ENCODE measurements at places on chromosomes 5 and 9.

DNA sequence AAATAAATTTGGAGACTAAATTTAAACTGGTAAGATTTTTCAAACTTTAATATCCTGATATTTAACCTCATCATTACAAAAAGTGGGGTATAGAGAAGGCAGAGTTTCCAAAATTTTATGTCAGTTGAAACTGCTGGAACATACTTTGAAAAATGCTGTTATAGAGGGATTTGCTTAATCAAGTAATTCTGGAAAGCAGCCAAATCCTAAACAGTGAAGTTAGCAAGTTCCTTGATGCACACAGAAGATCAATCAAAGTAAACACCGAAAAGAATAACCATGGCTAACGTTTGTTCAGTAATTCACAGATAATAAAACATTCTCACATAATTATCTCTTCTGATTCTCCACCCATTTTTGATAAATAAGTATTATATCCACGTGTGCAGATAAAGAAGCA lies 8.1 kb upstream of the PRR16 start:
- no peak for DNase-seq

- no peak for DNase-seq
These were observed 106.4 kb downstream of the CACNA1B start for GRCh38 chr9:137984005-137984404.

- DNase-seq = no peak
These were observed 1.2 kb downstream of the SCAMP1 start for GRCh38 chr5:78361631-78361993.

DNA sequence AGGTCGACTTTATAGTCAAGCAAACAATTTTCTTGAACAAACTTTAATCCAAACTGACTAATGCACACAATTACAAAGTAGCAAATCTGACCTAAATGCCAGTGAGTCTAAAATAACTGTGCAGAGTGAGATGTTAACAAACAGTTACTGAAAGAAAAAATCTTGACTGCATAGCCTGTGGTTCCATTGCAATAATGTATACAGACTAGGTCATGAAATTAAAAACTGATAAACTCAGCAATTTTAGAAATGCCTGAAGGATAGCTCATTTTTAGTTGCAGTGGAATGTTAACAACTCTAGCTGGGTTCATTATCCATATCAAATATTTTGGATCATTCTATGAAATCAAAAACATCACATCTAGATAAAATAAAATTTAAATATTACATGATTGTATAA lies 73.4 kb upstream of the CDH12 start:
- DNase-seq = no peak

DNA sequence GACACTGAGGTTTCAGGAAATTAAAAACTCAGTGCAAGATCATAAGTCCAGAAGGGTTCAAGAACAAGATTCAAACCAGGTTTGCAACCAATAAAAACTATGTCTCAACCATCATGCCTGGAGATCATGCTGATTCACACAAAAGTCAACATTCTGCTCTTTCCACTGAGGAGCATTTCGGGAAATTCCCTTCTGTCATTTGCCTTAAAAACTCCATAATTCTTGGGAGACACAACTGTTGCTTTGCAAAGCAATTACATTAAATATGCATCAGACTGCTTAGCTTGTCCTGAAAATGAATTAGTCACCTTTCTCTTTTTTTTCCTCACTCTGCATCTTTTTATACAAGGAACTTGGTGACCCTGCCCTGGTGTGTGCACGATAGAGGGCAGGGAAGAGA lies 275.9 kb upstream of the ZNF462 start:
- no peak for DNase-seq

GRCh38 chr5:27619982-27620381 lies 581.6 kb upstream of the CDH9 start:
- no peak for DNase-seq

DNA sequence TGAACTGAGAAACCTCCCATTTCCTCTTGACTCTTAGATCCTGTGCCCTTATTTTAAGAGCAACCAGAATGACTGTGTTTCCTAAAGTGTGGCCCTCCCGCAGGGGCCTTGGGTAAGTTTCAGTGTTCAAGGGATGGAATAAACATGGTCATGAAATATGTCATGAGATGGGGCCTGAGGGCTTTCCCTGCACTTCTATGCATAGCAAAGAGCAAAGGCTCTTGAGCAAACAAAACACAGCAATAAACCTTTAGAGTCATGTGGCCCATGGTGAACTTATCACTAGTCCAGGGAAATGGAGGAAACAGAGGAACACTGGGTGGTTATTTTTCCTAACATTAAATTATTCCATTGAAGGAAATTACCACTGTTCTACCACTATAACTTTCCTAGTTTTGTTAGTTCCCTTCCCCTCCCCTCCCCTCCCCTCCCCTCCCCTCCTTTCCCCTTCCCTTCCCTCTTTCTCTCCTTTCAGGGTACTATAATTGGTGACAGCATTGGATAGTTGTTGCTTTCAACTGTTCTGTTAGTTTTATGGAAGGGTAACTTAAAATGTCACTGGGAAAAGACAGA lies 72.4 kb downstream of the CTSL start:
- no peak for DNase-seq

DNA sequence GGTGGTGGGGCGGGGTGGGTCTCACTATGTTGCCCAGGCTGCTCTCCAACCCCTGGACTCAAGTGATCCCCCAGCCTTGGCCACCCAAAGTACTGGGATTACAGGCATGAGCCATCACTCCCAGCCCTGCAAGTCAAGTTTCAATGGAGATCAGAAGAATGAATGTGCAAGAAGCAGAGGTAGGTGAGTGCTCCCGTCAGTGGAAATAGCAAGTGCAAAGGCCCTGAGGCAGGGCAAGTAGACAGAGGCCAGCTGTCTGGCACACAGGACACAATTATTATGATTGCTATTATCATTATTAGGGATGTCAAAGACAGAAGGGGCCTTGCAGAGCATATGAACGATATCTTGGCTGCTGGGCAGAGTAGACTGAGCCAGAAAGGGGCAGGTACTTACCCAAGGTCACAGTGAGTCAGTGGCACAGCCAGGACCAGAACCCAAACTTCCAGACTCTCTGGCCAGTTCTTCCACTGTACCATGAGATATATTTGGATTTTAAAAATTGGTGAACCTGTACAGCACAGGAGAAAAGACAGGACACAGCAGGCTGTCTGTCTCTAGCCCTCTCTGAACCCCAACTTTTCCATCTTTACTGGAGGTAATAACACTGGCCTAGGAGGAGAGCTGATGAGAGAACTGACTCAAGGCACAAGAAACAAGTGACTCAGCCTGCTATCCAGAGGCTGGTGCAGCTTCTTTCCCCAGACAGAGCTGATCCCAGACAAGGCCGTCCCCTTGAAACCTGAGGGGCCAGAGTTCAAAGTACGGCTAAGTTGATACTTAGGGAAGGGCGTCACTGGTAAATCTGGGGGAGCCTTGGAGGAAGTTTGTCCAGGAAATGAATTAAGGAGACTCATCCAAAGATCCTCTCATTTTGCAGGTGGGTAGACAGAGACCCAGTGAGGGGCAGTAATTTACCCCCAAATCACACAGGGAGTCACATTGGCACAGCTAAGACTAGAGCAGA lies 1.4 kb downstream of the HDHD3 start:
- DNase-seq = no peak

DNA sequence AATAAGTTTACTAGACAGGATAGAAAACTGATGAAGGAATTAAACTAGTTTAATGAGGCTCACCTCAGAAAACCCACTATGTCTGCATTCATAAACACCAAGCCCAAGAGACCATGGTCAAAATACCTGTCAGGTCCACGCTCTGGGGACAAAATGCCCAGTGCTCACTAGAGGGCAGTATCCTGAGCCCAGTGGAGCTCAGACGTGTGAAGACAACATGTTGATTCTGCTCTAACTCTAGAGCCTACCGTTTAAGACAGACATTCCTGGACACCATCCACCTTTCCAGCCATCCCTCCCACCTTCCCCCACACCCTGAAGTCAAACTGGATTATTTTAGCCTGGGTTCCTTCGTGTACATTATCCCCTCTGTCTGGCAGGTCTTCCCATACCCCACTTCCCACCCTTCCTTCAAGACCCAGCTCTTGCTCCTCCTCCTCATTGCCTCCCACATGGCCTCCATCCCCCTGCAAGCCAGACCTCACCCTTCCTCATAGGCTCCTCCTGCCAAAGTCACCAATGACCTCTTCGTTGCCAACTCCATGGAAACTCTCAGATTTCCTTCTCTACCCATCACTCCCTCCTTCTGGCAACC lies 142.3 kb upstream of the FSTL4 start:
- DNase-seq = no peak

DNA sequence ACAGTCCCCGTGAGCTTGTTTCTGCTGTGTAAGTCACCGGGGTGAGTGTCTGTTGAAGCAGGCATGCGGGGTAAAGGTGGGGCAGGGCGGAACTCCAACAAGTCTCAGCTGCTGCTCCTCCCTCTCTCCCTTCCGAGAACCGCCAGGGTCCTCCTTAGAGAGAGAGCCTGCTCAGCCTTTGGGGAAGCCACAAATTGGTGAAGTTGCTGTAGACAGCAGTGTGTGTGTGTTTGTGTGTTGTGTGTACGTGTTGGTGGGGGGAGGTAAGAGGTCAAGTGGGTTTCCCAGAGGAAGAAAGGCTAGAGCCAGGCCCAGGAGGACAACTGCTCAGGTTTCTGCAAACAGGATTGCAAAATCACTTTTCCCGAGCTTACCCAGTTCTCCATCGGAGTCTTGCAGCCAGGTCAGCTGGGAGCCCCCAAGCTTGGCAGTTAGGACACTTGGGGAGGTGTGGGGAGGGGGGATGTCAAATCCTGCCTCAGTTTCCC lies 38.9 kb upstream of the DAB2IP start:
- DNase-seq = no peak

DNA sequence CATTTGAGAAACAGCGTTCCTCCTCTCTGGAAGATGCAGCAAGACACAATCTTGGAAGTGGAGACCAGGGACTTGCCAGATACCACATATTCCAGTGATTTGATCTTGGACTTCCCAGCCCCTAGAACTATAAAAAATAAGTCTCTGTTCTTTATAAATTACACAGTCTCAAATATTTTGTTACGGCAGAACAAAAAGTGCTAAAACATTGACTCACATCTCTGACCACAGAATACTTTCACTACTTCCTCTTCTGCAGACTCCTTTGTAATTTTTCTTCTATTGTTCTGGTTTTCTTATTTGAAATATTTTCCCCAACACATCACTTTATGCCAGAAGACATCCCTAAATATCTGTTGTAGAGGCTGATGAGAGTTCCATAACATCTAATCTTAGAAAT lies 706.1 kb upstream of the CDH18 start:
- DNase-seq = no peak

DNA sequence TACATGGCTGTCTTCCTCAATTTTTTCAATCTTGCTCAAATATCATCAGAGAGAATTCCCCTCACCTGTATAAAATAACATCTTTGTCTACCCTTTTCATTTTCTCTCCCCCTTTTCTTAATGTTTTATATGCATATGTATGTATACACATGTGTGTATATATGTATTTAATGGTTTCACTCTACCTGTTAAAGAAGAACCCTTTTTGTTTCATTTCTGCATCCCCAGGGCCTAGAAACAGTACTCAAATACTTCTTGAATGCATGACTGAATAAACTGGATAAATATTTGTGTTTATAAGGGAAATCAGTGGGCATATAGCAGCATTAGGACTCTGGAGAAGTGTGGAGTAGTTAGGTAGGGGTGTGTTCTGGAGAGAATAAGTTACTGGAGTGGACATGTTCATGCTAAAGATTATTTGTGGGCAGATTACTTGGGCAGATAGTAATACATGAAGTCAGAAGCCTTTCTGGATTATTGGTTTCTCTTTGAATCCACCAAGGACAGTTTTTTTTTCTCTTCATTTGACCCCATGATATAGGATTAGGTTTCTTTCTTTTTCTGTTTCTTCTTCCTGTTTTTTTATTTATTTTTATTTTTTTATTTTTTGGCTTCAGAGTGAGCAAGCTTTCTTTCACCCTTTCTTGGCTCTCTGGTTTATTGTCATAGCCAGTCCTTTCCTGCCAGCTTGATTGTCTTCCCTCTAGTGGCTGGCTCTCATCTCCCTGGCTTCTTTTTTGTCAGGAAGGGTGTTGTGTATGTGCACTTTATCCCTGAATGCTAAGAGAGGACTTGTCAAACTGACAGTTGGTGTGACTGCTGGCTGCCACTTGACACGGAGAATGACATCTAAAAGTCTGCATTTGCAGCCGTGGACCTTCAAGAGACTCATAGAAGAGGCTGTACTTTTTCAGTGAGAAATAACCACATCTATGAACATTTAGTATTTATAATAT lies 89.3 kb downstream of the ZCCHC7 start:
- DNase-seq = no peak

DNA sequence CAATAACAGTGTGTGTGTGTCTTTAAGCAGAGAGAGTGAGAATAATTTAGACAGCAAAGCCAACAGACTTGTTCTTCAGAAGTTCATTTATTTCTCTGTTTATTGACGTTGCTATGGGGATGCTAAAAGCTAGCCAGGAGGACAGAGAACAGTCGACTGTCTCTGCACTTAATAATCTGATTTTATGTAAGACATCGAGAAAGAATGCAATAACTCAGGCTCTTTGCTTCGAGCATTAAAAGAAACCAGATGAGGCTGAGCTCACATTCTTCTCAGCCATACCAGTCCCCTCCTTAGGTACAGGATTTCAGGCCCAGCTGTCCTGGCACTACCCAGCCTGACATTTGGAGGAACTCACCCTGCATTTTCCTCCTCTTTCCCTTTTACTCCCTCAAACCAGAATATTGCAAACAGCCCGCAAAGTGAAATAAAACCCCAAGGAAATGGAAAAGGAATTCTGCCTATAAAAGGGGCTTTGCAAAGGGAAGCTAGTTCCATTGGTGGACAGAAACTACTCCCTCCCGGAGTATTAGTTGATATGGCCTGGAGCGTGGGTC lies 44.5 kb upstream of the DPYSL3 start:
- DNase-seq = peak; percentile 89
